Mucosa of descending colon (tissue), 3 donors: ENCODE measurements at places on chromosomes 5 and 9.

DNA sequence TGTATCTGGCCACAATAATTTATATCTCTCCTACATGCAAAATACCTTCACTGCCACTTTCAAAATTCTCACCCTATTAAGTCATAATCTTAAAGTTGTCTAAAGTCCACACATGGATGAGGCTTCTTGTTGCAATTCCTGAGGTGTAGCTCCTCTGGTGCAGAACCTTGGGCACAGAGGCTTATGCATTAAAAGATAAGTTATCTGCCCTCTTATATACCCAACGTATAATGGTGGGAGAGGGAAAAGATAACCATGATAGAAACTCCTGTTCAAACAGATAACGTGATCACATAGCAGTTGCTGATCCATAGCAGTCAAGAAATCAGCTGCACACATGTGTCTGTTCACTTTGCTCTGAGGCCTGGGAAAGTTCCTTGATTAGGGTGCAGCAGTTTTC is 1767.0 kb downstream of the MAT2B start:
- no peak for DNase-seq

DNA sequence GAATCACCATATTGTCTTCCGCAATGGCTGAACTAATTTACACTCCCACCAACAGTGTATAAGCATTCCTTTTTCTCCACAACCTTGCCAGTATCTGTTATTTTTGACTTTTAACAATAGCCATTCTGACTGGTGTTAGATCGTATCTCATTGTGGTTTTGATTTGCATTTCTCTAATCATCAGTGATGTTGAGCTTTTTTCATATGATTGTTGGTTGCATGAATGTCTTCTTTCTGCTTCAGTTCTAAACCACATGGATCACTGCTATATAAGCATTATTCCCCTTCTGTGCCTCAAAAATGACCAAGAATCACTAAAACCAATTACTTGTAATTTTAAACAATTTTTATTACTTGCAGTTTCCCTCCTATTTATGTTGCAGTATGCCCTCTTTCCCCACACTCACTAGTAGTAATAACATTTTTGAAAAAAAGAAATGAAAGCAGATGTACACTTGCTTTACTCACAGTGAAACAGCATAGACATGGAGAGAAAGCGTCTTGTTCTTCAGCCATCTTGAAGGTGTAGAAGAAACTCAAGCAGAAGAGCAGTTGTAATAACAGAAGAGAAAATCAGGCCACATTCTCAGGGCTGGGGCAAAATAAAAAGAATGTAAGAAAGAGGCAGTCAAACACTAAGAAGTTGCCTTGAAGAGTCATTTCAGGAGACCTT is 4.5 kb upstream of the TMEM252 start:
- DNase-seq, result no peak

DNA sequence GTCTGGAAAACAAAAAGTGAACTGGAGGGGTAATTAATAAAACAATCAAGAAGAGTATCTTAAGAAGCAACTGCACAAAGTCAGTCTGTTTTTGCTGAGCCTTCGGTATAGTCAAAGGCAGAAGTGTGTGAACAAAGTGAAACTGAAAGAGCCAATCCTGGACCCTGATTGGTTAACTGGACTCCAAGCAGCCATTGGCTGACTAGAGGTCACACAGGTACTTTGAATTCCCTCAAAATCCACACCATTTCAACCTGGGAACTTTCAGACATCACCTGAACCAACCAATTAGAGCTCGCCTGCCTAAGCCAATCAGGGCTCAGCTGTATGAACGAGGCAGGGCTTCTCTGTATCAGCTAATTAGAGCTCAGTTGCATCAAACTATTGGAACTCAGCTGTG is 286.7 kb downstream of the TLE4 start:
- no peak for DNase-seq

- peak; percentile 56 for DNase-seq
Measured at GRCh38 chr5:157108976-157109375, at the start of gene HAVCR2. HAVCR2 (minus strand) TSS chr5:157109044; CDS start chr5:157108983, 61 bp downstream.

- DNase-seq, result no peak
Measured at GRCh38 chr5:170297589-170298462, at the start of gene LCP2. LCP2 (minus strand) TSS chr5:170297777; CDS start chr5:170297611, 166 bp downstream.

- no peak for DNase-seq
Measured at GRCh38 chr9:31137176-31138160, 1247.0 kb upstream of the ACO1 start.

- no peak for DNase-seq
Measured at GRCh38 chr5:1218351-1219080, 6.7 kb upstream of the SLC6A18 start.

- DNase-seq, result no peak
Measured at GRCh38 chr9:98494852-98495251, 213.9 kb downstream of the GABBR2 start.

DNA sequence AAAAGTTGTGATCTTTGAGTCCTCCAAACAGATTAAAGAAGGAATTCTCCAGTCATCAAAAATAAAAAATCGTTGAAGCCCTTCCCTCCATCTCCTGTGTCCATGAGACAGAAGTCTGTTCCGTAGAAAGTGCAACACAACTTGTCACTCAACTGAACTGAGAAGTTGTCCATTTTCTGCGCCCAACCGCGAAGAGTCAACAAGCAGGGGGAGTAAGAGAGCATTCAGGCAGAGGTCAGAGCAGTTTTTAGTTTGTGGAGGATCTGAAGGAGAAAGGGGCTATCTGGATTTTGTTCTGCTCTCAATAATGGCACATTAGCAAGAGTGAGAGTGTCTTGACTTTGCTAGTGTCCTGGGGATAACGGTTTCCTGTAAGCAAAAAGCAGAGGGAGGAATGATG is 303.9 kb downstream of the ICE1 start:
- DNase-seq, result no peak

- no peak for DNase-seq
Measured at GRCh38 chr5:145210020-145210419, 625.1 kb downstream of the PRELID2 start.

GRCh38 chr9:79885093-79885857 is 313.5 kb downstream of the TLE4 start:
- DNase-seq, result no peak

DNA sequence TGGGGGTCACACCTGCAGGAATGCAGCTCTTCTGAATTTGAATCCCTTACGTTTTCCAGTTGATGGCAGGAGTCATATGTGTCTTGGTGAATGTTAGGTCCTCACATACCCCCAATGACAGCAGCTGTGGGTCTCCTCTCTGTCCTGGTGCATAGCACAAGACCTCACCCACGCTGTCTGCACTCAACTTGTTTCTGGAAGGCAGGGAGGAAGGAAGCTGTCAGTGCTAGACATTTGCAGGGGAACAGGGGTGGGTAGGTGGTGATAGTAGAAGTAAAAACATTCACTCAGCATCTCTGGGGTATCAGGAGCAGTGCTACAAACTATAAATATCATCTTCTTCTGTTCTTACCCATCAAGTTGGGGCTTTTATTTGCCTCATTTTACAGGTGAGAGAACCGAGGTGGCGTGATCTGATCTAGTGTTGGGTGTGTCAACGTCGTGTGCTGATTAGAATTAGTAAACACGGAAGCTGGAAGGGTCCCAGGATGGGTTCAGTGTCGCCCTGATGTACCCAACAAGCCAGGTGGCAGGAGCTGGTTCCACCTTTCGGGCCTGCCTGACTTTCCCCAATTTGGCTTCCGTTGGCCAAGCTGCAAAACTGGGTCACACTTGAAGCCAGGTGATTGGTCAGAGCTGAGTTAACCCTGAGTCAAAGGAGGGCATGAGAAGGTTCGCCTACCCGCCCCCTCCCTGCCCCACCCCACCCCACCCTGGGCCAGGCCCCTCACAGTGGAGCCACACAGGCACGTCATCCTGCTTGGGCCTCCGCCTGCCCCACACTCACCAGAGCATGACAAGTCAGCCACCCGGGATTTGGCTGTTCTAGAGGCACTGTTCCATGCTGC is 15.8 kb downstream of the ERGIC1 start:
- peak; percentile 87 for DNase-seq

DNA sequence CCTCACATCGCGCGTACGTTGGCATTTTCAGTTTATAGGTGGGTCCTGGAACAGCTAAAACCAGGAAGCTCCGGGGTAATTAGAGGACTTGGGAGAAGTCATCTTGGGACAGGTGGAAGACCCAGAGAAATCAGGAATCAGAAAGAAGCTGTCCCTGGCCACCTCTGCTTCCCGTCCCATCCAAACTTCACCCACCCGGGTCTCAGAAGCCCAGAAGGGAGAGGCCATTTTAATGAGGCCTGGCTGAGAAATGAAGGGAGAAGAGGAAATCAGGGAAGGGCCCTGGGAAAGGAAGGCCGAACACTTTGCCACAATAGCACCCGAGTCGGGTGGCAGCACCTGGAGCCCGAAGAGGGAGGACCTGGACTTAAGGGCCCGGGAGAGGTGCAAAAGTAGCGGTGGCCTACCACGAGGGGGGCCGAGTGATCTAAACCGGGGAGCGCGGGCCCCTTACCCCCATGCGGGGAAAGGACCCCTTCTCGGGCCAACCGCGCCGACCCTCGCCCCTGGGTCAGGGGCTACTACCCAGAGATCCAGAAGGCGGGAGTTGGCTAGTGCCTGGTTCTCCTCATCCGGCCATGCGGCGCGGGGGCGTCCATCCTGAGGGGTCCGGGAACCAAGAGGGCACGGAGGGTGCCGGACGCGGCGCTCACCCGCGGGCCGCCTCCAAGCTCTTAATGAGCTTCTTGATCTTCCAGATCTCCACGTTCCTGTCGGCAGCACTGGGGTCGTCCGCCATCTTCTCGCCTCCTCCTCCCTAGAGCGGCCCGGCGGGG is 668 bp downstream of the ETF1 start:
- no peak for DNase-seq

DNA sequence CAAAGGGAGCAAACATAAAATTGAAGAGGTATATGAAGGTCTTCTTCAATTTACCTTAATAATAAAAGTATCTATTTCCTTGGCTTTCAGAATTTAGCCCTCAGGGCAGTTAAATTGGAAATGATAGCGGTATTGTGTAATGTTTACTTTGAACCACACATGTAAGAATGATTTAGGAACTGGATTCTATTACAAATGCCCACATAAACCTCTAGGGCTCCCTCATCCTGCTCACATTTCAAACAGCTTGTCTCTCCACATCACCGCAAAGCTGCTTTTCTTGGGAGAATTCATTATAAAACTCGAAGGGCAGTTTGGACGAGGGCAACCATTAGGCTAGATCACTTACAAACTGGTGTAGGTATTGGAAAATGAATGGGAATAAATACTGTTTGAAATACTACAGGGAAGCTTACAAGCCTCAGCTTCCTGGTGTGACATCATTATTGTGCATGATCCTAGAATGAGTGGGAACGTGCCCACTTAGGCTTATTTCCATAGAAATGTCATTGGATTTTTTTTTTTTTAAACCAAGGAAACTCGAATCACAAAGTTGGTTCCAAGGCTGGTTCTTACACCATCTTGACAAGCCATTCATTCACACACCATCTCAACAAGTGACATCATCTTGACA is 47.3 kb downstream of the MTRR start:
- no peak for DNase-seq

- DNase-seq, result no peak
Measured at GRCh38 chr5:96641368-96642280, 20.6 kb upstream of the CAST start.

- no peak for DNase-seq
Measured at GRCh38 chr5:68245319-68245718, 29.8 kb downstream of the PIK3R1 start.

DNA sequence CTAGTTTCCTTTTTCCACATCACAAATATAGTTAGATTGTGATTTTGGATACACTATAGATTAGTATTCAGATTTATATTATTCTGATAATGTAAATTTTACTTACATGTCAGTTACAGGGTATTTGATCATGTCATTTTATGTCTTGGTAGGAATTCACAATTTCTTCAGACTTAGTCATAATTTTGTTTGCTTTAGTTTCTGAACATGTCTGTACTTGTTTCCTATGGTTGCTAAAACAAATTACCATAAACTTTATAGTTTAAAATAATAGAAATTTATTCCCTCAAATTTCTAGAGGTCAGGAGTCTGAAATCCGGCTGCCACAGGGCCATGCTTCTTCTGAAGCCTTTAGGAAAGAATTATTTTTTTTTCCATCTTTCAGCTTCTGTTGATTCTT is 1817.2 kb upstream of the CDH9 start:
- DNase-seq, result no peak

DNA sequence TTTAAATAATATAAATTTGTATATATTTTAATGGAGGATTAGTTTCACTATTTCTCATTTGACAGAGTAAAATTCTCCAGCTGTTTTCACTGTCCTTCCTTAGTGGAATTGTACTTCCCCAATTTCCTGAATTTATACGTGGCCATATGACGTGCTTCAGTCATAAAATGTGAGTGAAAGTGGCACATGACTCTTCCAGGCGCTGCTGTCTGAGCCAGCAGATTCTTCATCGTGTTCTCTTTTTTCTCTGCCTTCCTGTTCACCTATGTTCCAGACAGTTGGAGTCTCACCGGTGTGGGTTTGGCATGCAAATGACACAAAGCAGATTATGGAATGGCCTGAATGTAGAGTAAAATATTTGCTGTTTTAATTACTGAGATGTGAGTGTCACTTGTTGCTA is 684.1 kb downstream of the SEMA5A start:
- no peak for DNase-seq

- no peak for DNase-seq
Measured at GRCh38 chr5:87268970-87269377, 1.3 kb downstream of the RASA1 start.

DNA sequence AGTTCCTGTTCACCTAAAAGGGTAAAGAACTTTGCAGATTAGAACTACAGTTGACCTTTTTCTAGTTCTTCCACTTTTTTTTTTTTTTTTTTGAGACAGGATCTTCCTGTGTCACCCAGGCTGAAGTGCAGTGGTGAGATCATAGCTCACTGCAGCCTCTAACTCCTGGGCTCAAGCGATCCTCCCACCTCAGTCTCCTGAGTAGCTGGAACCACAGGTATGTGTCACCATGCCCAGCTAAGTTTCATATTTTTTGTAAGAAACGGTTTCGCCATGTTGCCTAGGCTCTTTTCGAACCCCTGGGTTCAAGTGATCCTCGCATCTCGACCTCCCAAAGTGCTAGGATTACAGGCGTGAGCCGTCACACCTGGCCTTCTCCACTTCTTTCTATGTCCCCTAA is 39.7 kb upstream of the TNFAIP8 start:
- no peak for DNase-seq

DNA sequence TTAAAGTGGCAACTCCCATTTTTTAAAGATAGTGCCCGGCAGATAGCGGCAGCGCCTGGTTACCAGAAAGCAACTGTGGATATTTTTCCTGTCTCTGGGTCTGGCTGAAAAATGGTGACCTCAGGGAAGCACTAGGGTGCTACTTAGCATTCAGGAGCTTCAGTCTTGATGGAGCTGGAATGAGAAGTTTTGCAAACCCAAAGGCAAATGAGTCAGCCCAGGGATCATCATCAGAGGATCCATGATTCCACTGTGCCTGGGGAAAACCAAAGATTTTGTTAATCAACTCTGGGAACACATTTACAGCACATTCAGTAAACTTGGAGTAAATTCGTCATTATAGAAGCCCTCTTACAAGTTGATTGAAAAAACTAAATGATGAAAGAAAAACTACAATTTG is 26.7 kb downstream of the F2R start:
- no peak for DNase-seq
